ENCODE measurements at places on chromosomes 2 and 18. TPM values are rescaled to one million over a fixed set of nuclear protein-coding genes. Genes with fewer than 3 reads are reported as not detected.

DNA sequence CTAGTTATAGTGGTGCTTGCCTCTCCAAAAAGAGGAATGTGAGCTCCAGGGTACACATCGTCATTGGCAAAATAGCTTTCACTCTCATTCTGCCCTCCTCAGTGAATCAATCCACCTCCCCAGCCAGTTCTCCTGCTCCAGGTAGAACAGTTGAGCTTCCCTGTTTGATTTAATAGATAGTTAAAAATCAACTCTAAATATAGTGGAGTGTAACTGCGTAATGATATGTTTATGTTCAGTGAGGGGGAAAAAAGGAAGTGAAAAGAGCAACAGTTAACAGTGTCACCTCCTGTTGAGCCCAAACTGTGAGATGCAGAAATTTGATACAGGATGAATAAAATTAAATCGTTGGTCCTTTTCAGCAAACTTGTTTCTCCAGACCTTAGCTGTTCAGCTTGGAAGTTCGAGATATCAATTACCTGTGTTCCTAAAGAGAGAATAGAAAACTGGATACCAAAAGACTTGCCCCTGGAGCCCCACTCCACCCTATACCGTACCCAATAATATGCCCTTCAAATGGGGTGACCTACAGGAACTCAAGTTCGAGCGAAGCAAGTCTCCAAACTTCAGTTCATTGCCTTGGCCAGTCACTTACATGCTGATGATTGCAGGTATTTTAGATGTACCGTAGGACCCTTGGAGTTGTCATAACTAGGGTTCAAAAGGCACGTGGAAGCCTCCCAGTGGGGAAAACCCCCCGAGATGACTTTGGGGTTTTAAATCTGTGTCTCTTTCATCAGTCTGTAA, 708.4 kb downstream of the RNF144A start:
- no peaks in the 10 kb centered on the region for H3K27me3 ChIP-seq
- no peak overlapping the region for H3K27ac ChIP-seq
- no peaks in the 10 kb centered on the region for H3K36me3 ChIP-seq

GRCh38 chr2:105712981-105713596, 31.6 kb upstream of the NCK2 start:
- no peak for ATAC-seq
- peaks cover 3% of the 10 kb centered on the region for H3K27me3 ChIP-seq
- H3K4me1 ChIP-seq, result no peaks in the 10 kb centered on the region
- H3K27ac ChIP-seq, result no peak overlapping the region
- H3K4me3 ChIP-seq, result no peak overlapping the region

DNA sequence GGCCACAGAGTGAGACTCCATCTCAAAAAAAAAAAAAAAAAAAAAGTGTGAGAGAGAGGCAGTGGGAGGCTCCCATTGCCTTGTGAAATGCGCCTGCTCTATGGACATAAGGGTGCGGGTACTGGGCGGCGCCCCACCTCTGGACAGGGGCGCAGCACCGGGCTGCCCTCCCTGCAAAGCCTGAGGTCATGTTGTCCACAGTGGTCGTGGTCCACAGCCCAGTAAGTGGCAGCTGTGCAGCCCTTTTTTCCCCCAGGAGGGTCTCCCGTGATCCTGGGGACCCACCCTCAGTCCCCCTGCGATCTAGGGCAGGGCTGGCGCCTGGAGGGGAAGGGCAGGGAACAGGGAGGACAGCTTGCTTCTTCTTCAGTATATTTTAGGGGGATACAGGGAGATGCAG, 37.8 kb downstream of the LPIN1 start:
- H3K4me3 ChIP-seq, result no peak overlapping the region
- no peaks in the 10 kb centered on the region for H3K27me3 ChIP-seq
- no peak for ATAC-seq
- H3K36me3 ChIP-seq, result peaks cover 100% of the 10 kb centered on the region
- no peaks in the 10 kb centered on the region for H3K4me1 ChIP-seq

- no peaks in the 10 kb centered on the region for H3K27me3 ChIP-seq
- peaks cover 4% of the 10 kb centered on the region for H3K4me1 ChIP-seq
- H3K36me3 ChIP-seq, result no peaks in the 10 kb centered on the region
- ATAC-seq, result peak; percentile 52
Observed at GRCh38 chr2:105969552-105969951, 224.5 kb downstream of the UXS1 start.

GRCh38 chr2:66436581-66437001, 1.7 kb downstream of the MEIS1 start:
- H3K27ac ChIP-seq, result no peak overlapping the region
- H3K36me3 ChIP-seq, result no peaks in the 10 kb centered on the region
- no peak for ATAC-seq
- peaks cover 8% of the 10 kb centered on the region for H3K4me1 ChIP-seq

TEKT4 gene
- not detected for total RNA-seq

STARD6 gene
- total RNA-seq, result not detected

GRCh38 chr18:9741793-9742523, 33.9 kb downstream of the RAB31 start:
- peaks cover 23% of the 10 kb centered on the region for H3K27me3 ChIP-seq
- no peak overlapping the region for H3K27ac ChIP-seq
- no peaks in the 10 kb centered on the region for H3K4me1 ChIP-seq
- H3K4me3 ChIP-seq, result no peak overlapping the region

DNA sequence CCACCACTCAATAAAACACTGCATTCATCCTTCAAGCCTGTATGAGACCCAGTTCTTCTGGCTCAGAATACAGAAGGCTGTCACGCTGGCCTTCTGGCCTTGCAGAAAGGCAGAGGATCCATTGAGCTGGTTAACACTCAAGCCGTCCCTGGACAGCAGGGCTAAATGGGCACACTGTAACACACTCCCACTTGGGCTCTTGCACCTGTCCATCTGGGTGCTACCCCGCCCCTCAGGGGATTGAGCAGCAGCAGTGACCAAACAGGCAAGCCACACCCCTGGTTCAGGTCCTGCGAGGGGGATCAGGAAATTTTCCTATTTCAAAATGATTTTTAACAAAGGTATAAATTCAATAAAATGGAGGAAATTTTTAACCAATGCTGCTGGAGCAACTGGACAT, 936.0 kb downstream of the CNTNAP5 start:
- no peaks in the 10 kb centered on the region for H3K4me1 ChIP-seq
- H3K4me3 ChIP-seq, result no peak overlapping the region
- no peak for ATAC-seq
- no peaks in the 10 kb centered on the region for H3K27me3 ChIP-seq

- H3K27ac ChIP-seq, result no peak overlapping the region
- H3K27me3 ChIP-seq, result peaks cover 4% of the 10 kb centered on the region
- H3K4me3 ChIP-seq, result no peak overlapping the region
- H3K36me3 ChIP-seq, result no peaks in the 10 kb centered on the region
- H3K4me1 ChIP-seq, result no peaks in the 10 kb centered on the region
- ATAC-seq, result no peak
Observed at GRCh38 chr2:59930430-59930829, 623.0 kb downstream of the BCL11A start.

LYPD1 gene
- not detected for total RNA-seq

CLHC1 gene
- 7.0 TPM for total RNA-seq

DNA sequence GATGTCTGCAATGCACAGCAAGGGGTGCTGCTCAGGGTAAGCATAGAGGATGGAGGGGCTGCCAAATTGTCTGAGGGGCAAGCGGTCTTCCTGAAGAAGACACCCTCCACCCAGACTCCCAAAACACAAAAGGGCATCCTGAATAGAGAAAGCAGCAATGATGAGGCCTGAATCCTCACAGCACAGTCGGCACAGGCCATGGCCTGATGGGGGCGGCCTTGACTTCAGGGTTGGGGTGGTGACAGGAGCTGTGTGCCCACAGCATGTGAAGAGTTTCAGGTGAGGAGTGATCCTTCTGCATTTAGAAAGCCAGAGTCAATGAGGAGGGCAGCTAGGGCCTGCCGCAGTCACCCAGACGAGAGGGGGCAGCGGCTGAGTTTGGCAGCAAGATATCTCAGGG, 159.4 kb downstream of the GALNT14 start:
- H3K4me1 ChIP-seq, result no peaks in the 10 kb centered on the region
- no peaks in the 10 kb centered on the region for H3K36me3 ChIP-seq
- H3K27me3 ChIP-seq, result peaks cover 38% of the 10 kb centered on the region
- H3K27ac ChIP-seq, result no peak overlapping the region
- ATAC-seq, result no peak

GRCh38 chr2:241540401-241540770, 18.2 kb upstream of the BOK start:
- H3K4me1 ChIP-seq, result no peaks in the 10 kb centered on the region
- no peak for ATAC-seq
- no peaks in the 10 kb centered on the region for H3K36me3 ChIP-seq
- peak overlapping the region; percentile 38 for H3K4me3 ChIP-seq

DNA sequence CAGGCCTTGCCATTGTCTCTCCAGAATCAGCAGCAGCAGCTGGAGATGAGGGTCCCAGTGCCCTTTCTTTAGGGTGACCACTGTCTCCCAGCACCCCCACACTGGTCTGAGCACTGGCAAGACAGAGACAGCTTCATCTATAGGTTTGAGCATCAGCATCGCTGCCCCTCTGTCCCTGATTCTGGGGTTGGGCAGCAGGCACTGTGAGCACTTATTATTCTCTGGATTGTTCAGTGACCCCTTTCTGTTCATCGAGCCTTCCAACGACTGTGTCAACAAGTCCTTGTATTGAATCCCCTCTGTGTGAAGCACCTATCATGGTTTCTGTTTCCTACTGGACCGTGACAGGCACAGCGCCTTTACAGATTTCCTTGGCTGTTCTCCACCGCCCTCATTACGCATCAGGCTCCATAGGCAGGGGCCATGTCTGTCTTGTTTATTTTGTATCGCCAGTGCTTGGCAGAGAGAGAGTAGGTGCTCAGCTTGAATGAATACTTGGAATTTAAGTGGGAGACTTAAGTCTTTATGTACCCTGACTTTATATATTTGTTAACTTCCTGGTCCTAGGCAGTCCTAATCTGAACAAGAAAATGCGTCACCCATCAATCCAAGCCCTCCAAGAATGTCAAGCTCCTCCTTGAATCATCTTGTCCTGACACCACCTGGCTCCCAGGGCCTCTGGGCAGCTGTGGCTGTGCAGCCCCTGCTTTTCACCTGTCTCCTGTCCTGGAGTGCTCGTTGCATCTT, 11.4 kb downstream of the MALL start:
- no peak for ATAC-seq
- peaks cover 51% of the 10 kb centered on the region for H3K27me3 ChIP-seq
- no peaks in the 10 kb centered on the region for H3K36me3 ChIP-seq
- no peaks in the 10 kb centered on the region for H3K4me1 ChIP-seq
- no peak overlapping the region for H3K27ac ChIP-seq

DNA sequence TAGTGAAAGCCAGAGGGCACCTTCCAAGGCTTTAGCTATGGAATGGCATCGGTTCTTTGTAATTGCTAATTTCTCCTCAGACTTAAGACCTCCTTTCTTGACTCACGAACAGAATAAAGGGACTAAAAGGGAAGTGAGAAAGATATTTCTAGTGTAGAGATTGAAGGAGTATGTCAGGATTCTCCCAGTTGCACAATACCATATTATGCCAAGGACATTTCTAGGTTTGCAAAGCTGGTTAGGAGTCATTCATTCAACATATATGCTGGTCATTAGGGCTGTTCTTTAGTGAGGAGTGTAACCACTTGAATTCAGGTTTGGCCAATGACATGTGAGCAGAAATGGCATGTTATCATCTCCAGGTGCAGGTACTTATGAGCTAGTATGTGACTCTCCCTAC, 7.4 kb downstream of the REEP1 start:
- H3K27ac ChIP-seq, result no peak overlapping the region
- H3K4me1 ChIP-seq, result no peaks in the 10 kb centered on the region
- ATAC-seq, result no peak
- no peak overlapping the region for H3K4me3 ChIP-seq
- no peaks in the 10 kb centered on the region for H3K36me3 ChIP-seq
- peaks cover 6% of the 10 kb centered on the region for H3K27me3 ChIP-seq

- H3K27me3 ChIP-seq, result peaks cover 28% of the 10 kb centered on the region
- H3K27ac ChIP-seq, result no peak overlapping the region
- no peak overlapping the region for H3K4me3 ChIP-seq
- peaks cover 3% of the 10 kb centered on the region for H3K4me1 ChIP-seq
- no peaks in the 10 kb centered on the region for H3K36me3 ChIP-seq
- no peak for ATAC-seq
Observed at GRCh38 chr2:17813742-17814473, 2.4 kb upstream of the MSGN1 start.

- no peak overlapping the region for H3K4me3 ChIP-seq
- no peak overlapping the region for H3K27ac ChIP-seq
- no peaks in the 10 kb centered on the region for H3K36me3 ChIP-seq
- H3K4me1 ChIP-seq, result peaks cover 4% of the 10 kb centered on the region
- peaks cover 8% of the 10 kb centered on the region for H3K27me3 ChIP-seq
Observed at GRCh38 chr2:54924121-54924520, 126.1 kb downstream of the RTN4 start.

DNA sequence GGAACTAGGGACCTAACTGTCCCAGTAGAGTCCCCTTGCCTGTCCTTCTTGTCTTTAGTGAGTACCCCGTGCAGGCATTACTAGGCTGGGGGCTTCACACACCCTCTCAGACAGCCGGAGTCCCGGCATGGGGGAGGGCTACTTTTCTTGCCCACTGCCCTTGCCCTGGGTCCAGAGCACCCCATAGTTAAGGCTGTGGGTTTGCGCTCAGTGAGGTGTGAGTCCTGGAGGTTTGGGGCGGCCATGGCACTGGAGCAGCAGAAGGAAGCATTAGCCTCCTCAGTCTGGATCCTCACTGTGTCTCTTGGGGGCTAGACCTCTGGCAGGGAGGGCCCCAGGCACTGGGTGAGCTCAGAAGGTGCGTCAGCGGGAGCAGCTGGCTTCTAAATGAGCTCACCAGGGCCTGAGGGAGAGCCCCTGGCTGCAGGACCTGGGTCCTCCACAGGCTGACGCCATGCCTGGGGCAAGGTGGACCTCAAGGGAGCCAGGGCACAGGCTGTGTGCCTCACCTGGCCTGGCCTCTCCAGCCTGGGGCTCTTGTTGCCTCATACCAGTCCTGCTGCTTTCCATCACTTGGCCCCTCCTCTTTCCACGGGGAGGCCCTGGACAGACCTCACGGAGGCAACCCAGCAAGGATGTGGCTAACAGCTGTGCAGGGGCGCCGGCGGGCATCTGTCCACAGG, 27.4 kb downstream of the HS6ST1 start:
- H3K4me3 ChIP-seq, result no peak overlapping the region
- no peaks in the 10 kb centered on the region for H3K27me3 ChIP-seq
- H3K4me1 ChIP-seq, result no peaks in the 10 kb centered on the region
- H3K36me3 ChIP-seq, result no peaks in the 10 kb centered on the region
- H3K27ac ChIP-seq, result no peak overlapping the region
- ATAC-seq, result no peak

DNA sequence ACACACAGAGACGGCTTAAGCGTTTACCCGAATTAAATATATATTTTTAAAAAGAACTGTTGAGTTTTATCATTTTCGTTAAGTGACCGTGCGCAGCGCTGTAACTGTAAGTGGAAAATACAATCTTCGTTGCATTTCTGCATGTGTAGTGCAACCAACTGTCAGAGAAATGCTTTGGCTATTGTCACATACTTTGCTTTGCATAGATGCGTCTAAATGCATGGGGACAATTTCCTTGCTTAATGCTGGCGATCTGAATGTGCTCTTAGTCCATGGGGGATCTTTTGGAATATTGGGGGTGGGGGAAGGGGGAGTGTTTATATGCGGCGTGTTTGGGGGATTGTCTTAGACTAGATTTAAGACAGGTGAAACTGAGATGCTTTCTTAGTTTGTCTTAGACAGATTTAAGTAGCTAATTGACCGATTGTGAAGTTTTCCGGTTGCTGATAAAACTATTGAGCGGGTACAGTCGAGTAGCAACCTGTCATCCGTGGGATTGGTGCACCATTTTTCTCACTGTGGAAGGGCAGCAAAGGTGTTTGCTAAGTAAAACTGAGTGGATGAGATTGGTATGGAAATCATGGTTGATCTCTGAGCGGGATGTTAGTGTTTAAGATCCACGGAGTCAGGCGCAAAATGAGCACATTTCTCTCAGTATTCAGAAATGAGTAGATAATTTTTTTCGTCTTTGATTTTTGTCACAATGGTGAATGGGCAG, 476 bp downstream of the VSNL1 start:
- no peak overlapping the region for H3K27ac ChIP-seq
- ATAC-seq, result no peak
- peaks cover 48% of the 10 kb centered on the region for H3K27me3 ChIP-seq
- H3K4me3 ChIP-seq, result no peak overlapping the region
- H3K4me1 ChIP-seq, result peaks cover 8% of the 10 kb centered on the region
